ENCODE measurements at places on chromosomes 12 and 14. TPM values are rescaled to one million over a fixed set of nuclear protein-coding genes. Genes with fewer than 3 reads are reported as not detected.

SYNDIG1L gene
- polyA plus RNA-seq, result not detected

DNA sequence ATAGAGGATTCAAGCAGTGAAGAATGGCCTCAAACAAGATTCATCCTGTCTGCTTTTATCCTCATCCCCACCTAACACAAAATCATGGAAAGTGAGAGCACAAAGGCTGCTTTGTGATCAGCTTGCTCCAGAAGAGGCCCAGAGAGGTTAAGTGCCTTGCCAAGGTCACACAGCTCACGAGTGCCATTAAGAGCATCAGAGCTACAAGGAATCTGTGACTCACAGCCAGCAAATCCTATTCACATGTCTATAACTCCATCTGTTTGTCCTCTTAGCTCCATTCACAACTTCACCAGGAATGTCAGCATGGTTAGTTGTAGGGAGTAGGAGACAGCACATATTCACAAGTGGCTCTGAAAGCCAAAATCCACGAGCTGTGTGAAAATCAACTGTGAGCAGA, 79.8 kb downstream of the TTC9 start:
- no peak for DNase-seq

GRCh38 chr14:68791078-68791901, 1.6 kb downstream of the ZFP36L1 start:
- no peak for DNase-seq

EXOC3L4 gene
- not detected for polyA plus RNA-seq

KRT82 gene
- polyA plus RNA-seq, result not detected

TSPAN8 gene
- polyA plus RNA-seq, result not detected

DNA sequence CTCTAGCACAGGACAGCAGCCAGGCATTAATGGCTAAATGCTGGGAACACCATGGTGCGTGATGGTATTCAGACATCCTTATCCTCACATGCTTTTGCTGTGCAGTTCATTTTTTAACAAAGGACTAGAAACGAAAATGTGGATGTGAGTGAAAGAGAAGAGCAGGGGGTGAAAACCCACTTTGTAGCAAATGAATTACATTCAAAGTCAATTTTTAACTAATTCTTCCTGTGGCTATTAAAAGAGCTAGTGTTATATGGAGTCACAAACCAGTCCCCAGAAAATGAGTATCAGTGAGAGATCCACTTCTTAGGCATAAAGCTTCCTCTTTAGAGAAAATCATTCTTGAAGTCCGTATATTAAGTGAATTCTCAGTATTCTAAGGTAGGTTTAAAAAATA, 592.0 kb upstream of the LMO3 start:
- DNase-seq, result no peak

- DNase-seq, result no peak
These were observed 193.0 kb downstream of the MON2 start for GRCh38 chr12:62659453-62660295.

DNA sequence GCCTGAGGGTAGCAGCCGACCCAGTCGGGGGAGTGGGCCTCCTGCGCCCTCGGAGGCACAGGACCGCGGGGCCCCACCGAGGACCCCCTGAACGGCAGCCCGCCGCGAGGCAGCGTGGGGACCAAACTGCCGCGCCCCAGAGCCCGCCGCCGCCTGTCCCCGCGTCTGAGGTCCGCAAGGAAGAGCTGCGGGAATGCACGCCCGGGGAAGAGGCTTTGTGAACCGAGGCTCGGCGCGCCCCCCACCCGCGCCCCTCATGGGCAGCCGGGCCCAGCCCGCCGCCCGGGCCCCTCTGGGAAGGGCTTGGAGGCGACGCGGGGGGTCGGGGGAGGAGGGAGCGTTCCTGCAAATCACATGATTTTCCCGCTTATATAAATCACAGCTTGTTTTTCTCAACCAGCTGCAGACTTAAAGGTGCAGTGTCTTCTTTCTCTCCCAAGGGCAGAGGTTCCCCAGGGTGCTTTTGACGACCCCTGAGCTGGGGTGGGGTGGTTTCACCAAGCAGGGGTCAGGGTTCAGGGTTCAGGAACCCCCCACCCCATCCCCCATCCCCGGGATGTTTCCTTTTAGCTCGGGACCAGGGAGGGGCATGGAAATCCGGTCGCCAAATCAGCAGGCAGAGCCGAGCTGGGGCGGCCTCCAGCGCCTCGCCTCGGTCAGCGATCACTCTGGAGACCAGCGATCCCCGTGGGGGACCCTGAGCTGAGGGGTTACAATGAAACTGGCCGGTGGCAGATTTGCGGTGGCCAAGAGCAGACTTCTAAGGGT, 44.7 kb upstream of the ATP23 start:
- no peak for DNase-seq

GRCh38 chr12:130137040-130138018, 24.9 kb upstream of the FZD10 start:
- no peak for DNase-seq

DNA sequence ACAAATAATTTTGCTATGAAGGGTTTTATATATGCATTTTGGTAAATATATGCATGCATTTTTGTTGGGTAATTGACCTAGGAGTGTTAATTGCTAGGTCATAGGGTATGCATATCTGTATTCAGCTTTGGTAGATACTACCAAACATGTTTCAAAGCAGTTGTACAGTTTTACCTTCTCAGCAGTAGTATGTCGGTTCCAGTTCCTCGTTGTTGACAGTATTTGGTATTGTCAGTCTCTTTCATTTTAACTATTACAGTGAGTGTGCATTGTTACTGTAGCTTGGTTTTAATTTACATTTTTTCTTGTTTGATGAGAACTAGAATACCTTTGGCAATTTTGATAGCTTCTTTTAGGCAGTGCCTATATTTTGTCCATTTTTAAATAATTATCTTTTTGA, 98.9 kb downstream of the ARID2 start:
- no peak for DNase-seq

OR6C76 gene
- polyA plus RNA-seq, result not detected

- DNase-seq, result no peak
These were observed 96.4 kb downstream of the HECTD4 start for GRCh38 chr12:112285600-112286401.

DNA sequence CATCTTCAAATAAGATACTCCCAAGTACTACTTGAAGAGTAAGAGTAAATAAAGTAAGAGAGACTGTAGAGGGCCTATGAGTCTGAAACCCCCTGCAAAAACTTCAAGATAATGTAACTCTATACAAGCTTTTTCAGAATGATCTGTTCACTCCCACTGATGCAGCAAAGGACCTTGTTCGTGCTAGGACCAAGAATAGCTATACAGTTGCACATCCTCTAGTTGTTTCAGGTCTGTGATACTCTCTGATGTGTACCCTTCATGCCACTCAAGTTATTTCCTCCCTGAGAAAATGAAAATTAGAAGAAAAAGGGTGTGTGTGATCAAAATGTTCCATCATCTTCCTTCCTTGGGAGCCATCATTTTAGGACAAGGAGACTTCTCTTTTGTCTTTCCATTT, 204.4 kb downstream of the ALX1 start:
- DNase-seq, result no peak
